ENCODE measurements at places on chromosomes 6 and 20.

DNA sequence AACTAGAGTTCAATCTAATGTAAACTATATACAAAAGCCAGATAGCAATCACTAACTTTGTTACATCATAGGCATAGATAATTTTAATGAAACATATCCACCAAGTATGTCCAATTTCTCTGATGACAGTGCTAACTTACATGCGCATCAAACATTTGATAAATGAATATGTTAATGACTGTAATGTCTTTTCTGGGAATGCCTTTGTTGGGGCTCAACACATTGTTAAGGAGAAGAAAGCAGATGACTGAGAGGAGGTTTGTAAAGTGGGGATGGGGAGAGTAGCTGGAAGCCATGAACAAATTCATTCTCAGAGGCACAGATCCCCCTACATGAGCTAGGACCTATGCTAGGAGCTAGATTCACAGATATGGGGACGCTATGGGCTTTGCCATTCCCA lies 950.0 kb downstream of the KIF16B start:
- no peak for DNase-seq

GRCh38 chr6:56065408-56065807 lies 182.0 kb downstream of the COL21A1 start:
- no peak for DNase-seq

DNA sequence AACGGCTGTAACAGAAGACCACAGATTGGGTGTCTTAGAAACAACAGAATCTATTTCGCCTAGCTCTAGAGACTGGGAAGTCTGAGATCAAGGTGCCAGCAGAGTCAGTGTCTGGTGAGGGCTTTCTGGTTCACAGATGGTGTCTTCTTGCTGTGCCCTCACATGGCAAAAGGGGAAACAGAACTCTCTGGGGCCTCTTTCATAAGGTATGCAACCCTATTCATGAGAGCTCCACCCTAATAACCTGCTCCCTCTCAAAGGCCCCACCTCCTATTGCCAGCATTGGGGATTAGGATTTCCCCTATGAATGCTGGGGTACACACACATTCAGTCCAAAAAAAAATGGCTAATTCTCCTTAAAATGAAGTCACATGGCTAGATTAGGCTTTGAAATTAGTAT lies 10.0 kb downstream of the TXNDC5 start:
- no peak for DNase-seq

DNA sequence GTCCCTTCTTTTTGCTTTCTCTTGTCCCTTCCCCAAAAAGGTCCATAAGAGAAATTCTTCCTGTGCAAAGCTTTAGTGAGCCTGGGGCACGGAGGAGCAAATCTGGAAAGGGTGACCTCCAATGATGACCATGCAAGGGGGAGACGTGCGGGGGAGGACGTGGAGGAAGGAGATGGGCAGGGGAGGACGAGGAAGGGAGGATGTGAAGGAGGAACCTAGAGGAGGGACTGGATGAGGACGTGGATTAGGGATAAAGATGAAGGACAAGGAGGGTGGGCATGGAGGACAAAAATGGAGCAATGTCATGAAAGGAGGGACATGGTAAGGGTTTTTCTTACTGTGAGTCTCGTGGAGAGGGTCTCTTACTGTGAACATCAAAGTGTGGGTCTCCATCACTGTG lies 139.5 kb downstream of the ERMARD start:
- no peak for DNase-seq

GRCh38 chr6:129575378-129576118 lies 134.4 kb downstream of the ARHGAP18 start:
- no peak for DNase-seq

DNA sequence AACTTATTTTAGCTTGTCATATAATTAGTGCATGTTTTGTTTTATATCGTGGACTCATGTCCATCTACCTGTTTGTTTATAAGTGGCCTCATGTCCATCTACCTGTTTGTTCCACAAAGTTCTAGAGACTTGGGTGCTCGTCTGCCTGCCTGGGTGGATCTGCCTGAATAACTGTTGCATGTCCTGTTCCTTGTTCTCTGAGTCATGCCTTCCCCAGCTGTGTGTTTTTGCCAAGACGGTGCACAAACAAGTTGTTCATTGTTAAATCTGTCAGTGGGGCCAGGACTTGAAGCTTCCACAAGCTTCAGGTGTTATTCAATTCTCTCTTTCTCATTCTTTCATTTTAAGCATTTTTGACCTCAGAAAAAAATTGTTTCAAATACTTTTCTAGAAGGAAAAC lies 358.0 kb upstream of the CITED2 start:
- DNase-seq: no peak

DNA sequence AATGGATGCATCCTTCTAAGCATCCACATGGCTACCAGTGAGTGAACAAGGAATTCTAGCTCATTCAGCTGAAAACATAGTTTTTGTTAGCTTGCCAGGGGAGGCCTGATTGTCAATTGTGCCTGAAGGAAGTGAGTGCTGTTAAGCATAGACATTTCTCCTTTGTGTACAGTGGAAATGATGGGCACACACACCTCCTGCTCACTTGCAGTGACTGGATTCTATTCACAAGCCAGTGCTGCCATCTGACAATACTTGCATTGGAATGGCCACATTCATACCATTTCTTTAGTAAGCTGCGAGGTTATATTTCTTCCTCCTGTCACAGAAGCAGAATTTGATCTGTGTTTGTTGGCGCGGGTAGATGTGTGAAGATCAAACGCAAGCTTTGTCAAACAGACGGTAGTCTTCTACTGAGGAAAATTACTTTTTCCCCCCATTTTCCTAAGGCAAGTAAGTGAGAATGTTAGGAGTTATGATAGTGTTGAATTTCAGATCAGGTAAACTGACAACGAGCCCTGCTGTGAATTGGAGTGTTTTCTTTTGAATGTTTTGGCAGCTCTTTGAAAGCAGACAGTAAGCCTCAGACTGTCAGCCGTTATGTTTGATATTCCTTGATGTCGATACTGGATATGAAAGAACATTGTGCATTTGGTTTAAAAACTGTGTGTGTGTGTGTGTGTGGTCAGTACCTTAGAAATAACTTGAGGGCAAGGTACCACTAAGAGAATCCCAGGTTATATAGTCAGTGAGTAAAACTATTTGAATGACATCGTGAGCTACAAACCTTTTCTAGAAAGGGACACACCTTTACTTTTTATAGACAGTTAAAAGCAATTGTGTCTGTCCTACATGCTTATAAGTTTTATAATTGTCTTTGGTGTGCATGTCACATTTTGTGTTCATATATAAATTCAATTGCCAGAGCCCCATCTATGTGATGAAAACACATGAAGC lies 84.2 kb upstream of the BMP2 start:
- DNase-seq: no peak

- DNase-seq: no peak
These were observed 12.2 kb upstream of the KCNK15 start for GRCh38 chr20:44733341-44734069.

GRCh38 chr6:110614586-110614985 lies 138.2 kb upstream of the SLC22A16 start:
- no peak for DNase-seq

DNA sequence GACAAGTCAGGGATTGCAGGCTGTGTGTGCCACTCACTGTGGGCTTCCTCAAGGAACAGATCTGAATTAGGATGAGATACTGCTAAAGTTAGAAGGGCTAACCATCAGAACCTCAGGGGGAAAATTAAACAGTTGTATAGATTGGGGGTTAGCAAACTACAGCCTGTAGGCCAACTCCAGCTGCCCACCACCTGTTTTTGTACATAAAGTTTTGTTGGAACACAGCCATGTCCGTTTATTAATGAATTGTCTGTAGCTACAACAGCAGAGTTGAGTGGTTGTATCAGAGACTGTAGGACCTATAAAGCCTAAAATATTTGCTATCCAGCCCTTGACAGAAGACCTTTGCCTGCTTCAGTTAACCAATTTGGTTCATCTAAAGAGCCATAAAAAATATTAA lies 127.2 kb upstream of the ECI2 start:
- DNase-seq: no peak

GRCh38 chr6:42366011-42366705 lies 85.6 kb downstream of the TRERF1 start:
- DNase-seq: no peak

GRCh38 chr6:132780770-132781371 lies 17.6 kb downstream of the SLC18B1 start:
- DNase-seq: no peak

GRCh38 chr6:3026791-3027626 lies 27.3 kb downstream of the NQO2 start:
- DNase-seq: no peak

- DNase-seq: no peak
These were observed 2.1 kb upstream of the ECHDC1 start for GRCh38 chr6:127345521-127345920.

- DNase-seq: no peak
These were observed 48.0 kb downstream of the MAPK14 start for GRCh38 chr6:36075656-36076055.

DNA sequence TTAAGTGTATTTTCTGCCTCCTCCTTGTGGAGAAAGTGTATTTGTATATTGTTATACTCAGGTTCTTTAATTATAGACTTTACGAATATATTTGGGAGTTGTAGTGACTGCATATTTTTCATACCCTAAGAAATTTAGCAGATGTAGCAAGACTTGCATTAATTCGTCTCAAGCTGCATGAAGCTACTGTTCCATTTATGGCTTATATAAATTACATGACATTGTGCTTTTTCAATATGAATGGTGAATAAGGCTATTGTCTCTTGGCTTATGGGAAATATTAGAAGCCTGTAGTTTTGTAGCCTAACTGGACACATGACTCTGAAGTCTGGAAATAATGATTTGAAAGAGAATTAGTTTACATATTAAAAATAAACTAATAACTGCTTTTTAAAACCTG lies 2.4 kb downstream of the ADGRG6 start:
- DNase-seq: no peak

DNA sequence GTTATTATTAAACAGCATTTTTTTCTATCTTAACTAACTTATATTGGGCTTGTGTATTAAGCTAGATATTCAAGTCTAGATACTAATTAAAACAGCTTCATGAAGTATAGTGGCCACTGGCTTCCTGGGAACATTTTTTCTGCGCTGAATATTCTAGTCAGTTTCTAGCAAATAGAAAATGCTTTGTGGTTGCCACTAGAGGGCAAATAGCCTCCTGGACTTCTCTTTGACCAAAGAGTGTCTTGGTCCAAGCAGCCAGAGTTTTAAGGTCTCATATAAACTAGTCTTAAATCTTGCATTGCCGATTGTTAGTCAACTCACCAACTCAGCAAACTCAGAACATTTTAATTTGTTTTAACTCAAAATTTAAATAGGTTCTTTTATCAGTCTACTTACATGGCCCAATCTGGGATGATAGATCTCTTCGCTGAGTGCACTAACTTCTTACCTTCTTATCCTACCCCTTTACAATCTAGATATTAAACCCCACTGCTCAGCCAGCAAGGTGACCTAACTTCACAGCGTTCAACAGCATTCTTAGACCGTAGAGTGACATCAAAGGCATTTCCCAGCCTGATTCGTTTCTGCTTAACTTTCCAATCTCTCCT lies 24.6 kb upstream of the ID4 start:
- peak; percentile 10 for DNase-seq

- no peak for DNase-seq
These were observed 95.4 kb upstream of the DEFB112 start for GRCh38 chr6:50145125-50145524.

- no peak for DNase-seq
These were observed 240.9 kb downstream of the LRFN2 start for GRCh38 chr6:40346246-40346645.

DNA sequence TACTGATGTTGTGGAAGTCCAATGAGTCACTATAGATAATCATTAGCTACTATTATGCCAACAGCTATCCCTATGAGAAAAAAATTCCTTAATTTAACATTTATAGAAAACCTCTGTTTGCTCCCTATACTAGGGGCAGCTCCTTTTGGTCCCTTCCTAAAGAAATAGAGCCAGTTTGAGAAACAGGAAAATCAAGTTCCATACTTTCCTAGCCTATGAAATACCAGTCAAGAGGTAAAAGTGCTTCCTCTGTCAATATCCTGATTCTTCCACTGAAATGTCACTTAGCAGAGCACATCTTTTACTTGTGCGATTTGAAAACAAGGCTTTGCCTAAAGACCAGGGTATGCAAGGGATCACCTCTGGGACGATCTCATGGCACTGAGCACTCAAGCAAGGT lies 14.5 kb upstream of the TRIM39 start:
- no peak for DNase-seq

- peak; percentile 60 for DNase-seq
These were observed 34.5 kb upstream of the HBS1L start for GRCh38 chr6:135088818-135089809.

DNA sequence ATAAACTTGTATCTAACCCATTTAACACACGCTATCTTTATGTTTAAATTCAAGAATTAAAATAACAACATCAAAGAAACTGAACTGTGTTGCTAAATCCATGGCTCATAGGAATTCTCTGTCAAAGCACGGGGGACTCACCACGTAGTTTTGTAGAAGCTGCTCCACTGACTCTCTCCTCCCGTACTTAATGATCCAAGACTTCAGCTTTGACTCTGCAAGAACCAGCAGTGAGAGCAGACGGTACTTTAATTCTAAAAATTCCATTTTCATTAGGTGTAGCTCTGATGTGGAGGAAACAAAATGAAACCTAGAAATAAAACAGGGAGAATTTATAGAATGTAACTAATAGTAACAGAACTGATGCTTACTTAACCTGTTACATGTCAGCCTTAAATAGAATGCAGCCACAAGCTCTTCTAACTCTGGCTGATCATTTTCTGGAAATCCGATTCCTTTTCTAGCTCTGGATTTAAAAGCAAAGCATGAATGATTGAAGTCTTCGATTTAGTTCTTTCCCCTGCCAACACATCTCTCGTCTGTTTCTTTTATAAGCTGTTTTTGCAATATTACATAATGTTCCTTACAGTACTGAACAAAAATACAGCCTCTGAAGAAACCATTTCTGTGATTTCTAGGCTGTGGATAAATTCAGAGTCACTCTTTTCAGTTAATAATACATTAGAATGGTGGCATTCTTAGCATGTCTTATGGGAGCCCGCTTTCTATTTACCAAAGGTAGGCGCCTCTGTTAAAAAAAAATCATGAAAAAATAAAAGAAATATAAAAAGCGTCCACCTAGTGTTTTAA lies 165.5 kb downstream of the SYNE1 start:
- DNase-seq: no peak

- no peak for DNase-seq
These were observed 108.4 kb upstream of the ESR1 start for GRCh38 chr6:151698931-151699700.

DNA sequence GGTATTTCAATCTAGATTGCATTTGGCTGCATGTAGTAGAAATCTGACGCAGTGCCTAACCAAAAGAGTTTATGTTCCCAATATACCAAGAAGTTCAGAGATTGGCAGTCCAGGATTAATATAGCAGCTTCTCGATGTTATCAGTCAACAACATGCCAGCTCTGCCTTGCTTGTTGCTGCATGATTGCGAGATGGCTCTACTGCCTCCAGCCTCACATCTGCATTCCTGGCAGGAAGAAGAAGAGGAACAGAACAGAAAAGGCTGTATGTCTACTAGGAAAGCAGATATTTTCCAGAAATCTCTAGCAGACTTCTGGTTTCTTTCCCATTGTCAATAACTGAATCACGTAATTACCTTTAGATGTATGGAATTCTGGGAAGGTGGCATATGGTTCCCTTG lies 60.8 kb downstream of the SLC35D3 start:
- no peak for DNase-seq

GRCh38 chr6:159267165-159267564 lies 98.0 kb downstream of the FNDC1 start:
- DNase-seq: no peak

All from GF-D8 (cell line).